HS-27A (cell line): ENCODE measurements at places on chromosomes 6 and 20.

DNA sequence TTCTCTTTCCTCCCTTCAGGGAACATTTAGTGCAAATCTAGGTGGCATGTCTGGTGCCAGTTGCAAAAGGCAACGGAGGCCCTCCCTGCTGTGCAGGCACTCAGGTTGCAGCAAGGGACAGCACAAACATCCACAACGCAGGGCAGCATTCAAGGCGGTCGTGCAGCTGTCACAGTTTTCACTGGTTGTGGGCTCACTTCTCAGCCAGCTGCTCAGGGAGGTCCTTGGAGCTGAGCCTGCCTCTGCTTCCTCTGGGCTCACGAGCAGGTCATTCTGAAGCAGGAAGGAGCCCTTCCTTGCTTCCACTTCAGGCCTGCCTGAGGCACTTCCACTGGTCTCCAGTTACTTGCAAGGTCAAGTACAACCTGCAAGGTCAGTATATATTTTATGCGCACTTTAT lies 3.8 kb upstream of the NPEPL1 start:
- no peak for DNase-seq

DNA sequence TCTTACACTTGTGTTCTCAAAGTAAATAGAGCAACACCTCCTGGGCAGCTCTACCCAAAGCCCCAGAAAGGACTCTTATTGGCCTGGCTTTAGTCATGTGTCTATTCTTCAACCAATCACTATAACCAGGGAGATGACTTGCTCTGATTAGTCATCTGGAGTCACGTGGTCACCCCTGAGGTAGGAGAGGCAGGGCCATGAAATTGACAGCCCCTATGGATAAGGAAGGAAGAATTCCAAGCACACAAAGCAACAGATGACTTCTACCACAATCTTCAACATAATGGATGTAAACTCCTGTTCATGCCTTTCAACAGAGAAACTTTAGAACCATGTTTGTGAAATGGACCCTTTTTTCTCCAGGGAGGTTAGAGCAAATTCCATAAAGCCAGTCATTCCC lies 24.6 kb upstream of the EYA2 start:
- no peak for DNase-seq

DNA sequence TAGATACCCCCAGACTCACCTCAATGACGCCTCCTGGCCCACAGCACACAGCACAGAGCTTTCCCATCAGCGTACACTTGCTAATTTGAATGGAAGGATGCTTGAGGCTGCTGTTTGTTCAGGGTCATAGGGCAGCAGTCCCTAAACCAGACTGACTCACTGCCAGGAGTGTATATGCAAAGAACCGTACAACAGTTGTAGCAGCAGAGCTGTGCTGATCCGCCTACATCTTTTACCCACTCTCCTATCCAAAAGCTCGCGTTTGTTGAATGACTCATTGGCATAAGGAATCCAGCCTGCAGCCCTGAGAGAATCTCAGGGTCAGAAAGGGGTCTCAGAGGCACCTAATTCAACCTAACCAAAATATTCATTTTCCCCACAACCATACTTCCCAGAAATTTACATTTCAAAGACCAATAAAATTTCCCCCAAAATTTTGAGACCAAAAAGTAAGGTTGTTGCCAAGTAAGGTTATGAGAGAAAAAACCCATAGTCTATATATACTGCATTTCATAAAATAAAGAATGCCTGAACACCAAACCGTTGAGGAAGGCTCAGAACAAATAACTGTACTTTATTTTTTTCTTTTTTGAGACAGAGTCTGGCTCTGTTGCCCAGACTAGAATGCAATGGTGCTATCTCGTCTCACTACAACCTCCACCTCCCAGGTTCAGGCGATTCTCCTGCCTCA lies 35.3 kb upstream of the CCND3 start:
- peak; percentile 71 for DNase-seq

- no peak for DNase-seq
These were observed 71.5 kb downstream of the CNKSR3 start for GRCh38 chr6:154438882-154439415.
